ENCODE measurements at places on chromosomes 6 and 20.

GRCh38 chr6:124796464-124796970, 165.7 kb upstream of the RNF217 start:
- no peak for DNase-seq

GRCh38 chr20:32366380-32366779, 8.2 kb downstream of the ASXL1 start:
- DNase-seq = no peak

DNA sequence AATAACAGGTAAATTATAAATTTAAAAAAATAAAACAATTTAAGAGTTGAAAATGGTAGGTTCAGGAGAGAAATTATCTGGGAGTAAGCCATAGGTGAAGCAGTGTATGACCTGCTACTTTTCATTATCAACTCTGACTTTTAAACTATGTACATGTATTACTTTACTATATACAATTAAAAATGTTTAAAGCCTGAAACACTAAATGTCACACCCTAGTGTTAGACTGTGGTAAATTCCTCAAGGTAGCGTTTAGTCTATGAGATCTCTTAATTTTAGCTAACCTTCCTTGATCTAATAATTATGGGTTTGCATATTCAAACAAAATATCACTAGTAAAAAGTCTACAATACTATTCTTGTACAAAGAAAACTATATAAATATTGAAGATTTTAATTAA, 22.3 kb upstream of the TBC1D32 start:
- no peak for DNase-seq

DNA sequence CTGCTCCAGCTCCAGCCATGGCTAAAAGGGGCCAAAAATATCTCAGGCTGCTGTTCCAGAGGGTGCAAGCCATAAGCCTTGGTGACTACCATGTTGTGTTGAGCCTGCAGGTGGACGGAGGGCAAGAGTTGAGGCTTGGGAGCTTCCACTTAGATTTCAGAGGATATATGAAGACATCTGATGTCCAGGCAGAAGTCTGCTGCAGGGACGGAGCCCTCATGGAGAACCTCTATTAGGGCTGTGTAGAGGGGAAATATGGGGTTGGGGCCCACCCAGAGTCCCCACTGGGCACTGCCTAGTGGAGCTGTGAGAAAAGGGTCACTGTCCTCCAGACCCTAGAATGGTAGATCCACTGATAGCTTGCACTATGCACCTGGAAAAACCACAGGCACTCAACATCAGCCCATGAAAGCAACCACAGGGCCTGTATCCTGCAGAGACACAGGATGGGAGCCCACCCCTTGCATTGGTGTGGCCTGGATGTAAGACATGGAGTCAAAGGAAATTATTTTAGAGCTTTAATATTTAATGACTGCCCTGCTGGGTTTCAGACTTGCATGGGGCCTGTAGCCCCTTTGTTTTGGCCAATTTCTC, 70.5 kb downstream of the NINL start:
- no peak for DNase-seq

- DNase-seq = peak; percentile 49
These were observed 12.3 kb downstream of the HMGN4 start for GRCh38 chr6:26550250-26550993.

DNA sequence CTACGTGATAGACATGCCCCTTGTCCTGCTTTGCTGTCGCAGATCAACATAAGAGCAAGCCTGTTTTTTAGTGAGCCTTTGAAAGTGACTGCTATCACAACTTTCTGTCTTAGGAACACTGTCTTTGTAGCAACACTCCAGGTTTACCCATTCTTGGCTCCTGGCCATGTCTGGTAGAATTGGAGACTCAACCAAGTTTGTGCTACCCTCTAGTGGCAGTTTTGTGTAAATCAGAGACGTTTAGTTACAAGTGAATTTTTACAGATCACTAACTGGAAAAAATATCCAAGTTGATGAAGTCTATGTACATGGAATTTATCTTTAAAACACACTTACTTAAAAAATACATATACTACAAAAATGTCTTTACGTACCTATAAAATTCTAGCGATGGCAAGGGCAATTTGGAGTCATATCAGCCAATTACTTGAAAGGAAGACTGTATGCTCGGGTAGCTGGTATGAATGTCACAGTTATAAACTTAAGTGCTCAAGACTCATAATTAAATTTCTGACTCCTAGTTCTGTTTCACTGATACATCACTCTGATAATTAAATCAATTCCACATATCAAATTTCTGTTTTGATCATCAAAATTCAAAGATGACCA, 101.4 kb downstream of the ADGB start:
- peak; percentile 94 for DNase-seq

DNA sequence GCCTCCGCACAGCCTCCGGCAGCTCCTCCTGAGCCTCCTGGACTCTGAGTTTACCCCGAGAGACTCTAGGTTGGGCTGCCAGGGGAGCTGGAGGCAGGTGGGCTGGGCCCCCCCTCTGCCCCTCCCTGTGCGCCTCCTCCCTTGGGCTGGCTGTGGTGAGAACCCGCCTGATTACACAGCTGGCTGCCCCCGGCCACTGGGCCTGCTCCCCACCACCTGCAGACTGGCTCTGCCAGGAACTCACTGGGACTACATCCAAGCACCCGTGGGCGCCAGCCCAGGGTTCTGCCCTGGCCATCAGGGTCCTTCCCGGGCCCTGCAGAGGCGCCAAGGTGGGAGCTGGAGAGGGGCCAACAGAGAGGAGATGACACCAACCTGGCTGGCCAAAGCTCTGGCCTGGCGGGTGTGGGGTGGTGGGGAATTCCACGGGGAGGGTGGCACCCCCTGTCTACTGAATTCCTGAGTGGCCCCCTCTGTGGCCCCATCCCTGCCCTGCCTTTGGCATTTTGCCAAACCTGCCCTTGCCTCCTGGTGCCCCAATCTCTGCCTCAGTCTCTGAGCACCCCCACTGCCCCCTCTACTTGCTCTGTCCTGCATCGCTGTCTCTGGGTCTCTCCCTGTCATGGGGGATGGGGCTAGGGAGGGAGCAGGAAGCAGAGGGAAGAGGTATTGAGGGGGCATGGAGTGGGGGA, 21.9 kb upstream of the CDH22 start:
- no peak for DNase-seq

GRCh38 chr20:19231359-19232035, 19.1 kb downstream of the SLC24A3 start:
- no peak for DNase-seq

- peak; percentile 64 for DNase-seq
These were observed 61.9 kb upstream of the ELOVL5 start for GRCh38 chr6:53410508-53411258.

DNA sequence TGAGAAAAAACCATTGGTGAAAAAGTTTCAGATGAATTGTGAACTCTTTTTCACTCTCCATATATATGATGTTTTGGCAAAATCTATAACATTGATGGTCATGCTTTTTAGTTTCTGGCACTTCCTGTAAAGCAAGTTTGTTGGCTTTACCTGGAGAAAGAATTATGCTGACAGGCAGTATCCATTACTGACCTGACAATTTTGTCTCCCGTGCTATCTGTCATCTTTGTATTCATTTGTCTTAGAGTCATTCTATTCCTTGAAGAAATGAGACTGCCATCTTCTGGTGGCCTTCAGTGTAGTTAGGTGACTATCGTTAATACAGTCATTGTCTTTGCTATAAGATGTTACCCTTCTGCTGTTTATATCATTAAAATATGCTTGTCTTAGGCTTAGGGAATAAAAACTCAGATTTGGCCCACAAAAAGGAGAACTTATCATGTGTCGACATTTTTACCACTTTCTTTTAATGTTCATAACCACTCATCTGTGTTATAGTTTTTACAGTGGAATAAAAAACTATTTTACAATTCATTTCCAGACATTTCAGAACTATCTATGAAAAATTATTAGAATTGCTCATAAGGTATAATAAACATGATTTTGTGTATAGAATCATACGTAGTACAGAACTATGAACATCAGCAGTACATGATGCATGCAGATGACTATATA, 707.0 kb downstream of the EPM2A start:
- DNase-seq = peak; percentile 60

GRCh38 chr6:118933855-118934460, 1.0 kb downstream of the MCM9 start:
- peak; percentile 0 for DNase-seq

DNA sequence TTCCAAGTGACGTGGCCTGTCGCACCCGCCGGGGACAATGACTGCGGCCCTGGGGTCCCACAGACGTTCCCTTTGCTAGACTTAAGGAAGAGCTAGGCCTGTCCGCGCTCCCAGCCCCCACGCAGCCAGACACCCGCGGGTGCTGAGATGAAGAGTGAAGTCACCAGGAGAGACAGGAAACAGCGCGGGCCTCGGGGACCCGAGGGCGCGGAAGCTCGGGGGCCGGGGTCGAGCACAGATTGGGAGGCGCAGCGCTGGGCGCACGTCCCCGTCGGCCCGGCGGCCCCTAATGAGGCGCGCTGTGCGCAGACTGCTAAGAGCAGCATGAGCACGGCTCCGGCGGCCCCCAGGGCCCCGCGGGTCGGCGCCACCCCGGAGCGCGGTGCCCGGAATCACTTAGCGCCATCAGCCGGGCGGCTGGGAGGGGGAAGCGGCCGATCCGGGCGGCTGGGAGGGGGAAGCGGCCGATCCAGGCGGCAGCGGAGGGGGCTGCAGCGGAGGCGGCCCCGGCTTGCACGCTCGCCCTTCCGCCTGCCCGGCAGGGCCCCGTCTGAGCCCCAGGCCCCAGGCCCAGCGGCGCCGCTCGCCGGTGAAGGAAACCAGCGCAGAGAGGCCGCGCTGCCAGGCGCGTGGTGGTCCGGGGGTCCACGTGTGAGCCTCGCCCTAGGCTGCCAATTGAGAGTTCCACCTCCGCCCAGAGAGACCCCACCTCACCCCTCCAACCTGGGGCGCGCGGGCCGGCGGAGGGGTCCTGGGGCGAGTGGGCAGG, 8.3 kb upstream of the AVP start:
- DNase-seq = no peak

GRCh38 chr20:37547912-37548311, 20.2 kb upstream of the BLCAP start:
- DNase-seq = no peak

DNA sequence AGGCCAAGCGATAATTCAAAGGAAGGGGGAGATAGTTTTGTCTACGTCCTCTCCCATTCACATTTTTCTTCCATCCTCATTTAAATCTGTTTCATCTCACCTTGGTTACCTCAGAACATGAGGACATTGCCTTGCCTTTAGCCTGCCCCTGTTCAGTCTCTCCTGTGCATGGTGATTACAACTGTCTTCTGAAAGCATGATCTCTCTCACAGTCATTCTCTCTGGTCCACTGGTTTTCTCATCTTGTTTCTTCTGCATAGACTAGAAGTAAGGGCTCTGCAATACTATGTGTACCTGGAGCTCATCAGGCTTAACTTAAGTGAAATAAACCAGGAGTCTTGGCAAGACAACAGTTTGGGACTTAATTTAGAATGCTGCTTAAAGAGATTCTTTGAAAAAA, 31.4 kb downstream of the CLVS2 start:
- no peak for DNase-seq

GRCh38 chr6:68975064-68975463, 340.0 kb downstream of the ADGRB3 start:
- DNase-seq = no peak

GRCh38 chr6:110900028-110900598, 25.5 kb downstream of the AMD1 start:
- no peak for DNase-seq

DNA sequence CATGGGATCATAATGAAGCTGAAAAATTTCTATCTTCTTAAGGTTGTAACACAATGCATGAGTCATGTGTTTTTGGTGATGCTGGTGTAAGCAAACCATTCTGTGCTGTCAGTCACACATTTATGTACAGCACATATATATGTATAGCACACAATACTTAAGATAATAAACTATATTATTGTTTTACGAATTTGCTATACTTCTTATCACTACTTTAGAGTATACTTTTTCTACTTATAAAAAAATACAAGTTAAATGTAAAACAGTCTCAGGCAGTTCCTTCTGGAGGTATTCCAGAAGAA, 920.1 kb upstream of the FLRT3 start:
- DNase-seq = peak; percentile 4

GRCh38 chr6:167275001-167275400, 16.1 kb upstream of the UNC93A start:
- DNase-seq = no peak

GRCh38 chr6:46541556-46541955, 50.3 kb upstream of the RCAN2 start:
- DNase-seq = no peak

- no peak for DNase-seq
These were observed 3.9 kb upstream of the ARHGAP18 start for GRCh38 chr6:129713806-129714333.

DNA sequence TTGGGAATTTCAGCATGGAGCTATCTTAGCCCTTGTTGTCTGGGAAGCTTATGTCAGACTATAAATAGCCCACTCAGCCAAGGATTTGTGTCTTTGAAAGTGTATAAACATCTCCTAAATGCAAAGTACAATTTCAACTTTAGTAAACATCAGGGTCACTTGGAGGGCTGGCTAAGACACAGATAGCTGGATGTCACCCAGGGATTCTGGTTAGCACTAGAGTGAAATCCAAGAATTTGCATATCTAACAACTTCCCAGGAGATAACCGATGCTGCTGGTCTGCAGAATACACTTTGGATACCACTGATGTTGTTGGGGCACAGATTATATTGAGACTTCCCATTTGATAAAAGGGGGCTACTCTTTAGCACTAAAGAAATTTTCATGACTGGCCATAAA, 130.9 kb downstream of the PAX1 start:
- no peak for DNase-seq

GRCh38 chr6:21332077-21332476, 261.5 kb upstream of the SOX4 start:
- DNase-seq = no peak

GRCh38 chr6:63509652-63510352, 62.5 kb upstream of the LOC128125822 start:
- peak; percentile 60 for DNase-seq

GRCh38 chr6:138772596-138773176, 883 bp upstream of the CCDC28A start:
- DNase-seq = no peak

- DNase-seq = no peak
These were observed 988.2 kb upstream of the MAP3K7 start for GRCh38 chr6:91575032-91575431.

- DNase-seq = no peak
These were observed 29.2 kb upstream of the CNKSR3 start for GRCh38 chr6:154539593-154540269.

- DNase-seq = peak; percentile 40
These were observed 76.9 kb downstream of the FAM50B start for GRCh38 chr6:3926150-3926482.

GRCh38 chr20:58651946-58652605, 993 bp downstream of the STX16 start:
- DNase-seq = peak; percentile 78

- DNase-seq = peak; percentile 82
These were observed 132.7 kb upstream of the SLC24A3 start for GRCh38 chr20:19079536-19080299.

All from MCF 10A (cell line).